ENCODE measurements at places on chromosomes 12 and 14. TPM values are rescaled to one million over a fixed set of nuclear protein-coding genes. Genes with fewer than 3 reads are reported as not detected.

MYH7 gene
- total RNA-seq = not detected

EXOC3L4 gene
- total RNA-seq = not detected

DCAF11 gene
- total RNA-seq = 96.1 TPM

ACSS3 gene
- not detected for total RNA-seq

KLHL33 gene
- total RNA-seq = 0.43 TPM

CACNA2D4 gene
- 12.1 TPM for total RNA-seq

KLRF2 gene
- total RNA-seq = not detected

CEBPE gene
- total RNA-seq = not detected

NELL2 gene
- 2.6 TPM for total RNA-seq

TMPRSS12 gene
- not detected for total RNA-seq

CLEC1A gene
- total RNA-seq = not detected

RAD9B gene
- 0.62 TPM for total RNA-seq

SLC25A47 gene
- total RNA-seq = not detected

FAM216A gene
- total RNA-seq = 13.4 TPM

SOAT2 gene
- not detected for total RNA-seq

DPF3 gene
- total RNA-seq = 13.2 TPM

ZFHX2 gene
- total RNA-seq = 2.8 TPM

TRPV4 gene
- not detected for total RNA-seq

MIP gene
- total RNA-seq = 0.75 TPM

CELA1 gene
- total RNA-seq = not detected

TAS2R14 gene
- 6.2 TPM for total RNA-seq

ZNF891 gene
- total RNA-seq = 1.4 TPM

ASCL1 gene
- not detected for total RNA-seq

SLC7A8 gene
- total RNA-seq = 3.5 TPM

CD163 gene
- total RNA-seq = not detected

CPM gene
- total RNA-seq = 3.7 TPM

ASB2 gene
- total RNA-seq = 55.1 TPM

MYF5 gene
- not detected for total RNA-seq

NOC4L gene
- 28.0 TPM for total RNA-seq

SPIC gene
- not detected for total RNA-seq

EIF2B2 gene
- 60.2 TPM for total RNA-seq

LRRC10 gene
- total RNA-seq = not detected

RNASE4 gene
- total RNA-seq = 0.50 TPM

PRIMA1 gene
- not detected for total RNA-seq

ANO6 gene
- total RNA-seq = 35.2 TPM

PFDN5 gene
- total RNA-seq = 233 TPM
